Stimulated activated CD8-positive, alpha-beta memory T cell treated with anti-CD3 and anti-CD28 coated beads, Interleukin-15, amount 100 ng/mL, for 4 hours (primary cell): ENCODE measurements at places on chromosomes 7 and 10.

DNA sequence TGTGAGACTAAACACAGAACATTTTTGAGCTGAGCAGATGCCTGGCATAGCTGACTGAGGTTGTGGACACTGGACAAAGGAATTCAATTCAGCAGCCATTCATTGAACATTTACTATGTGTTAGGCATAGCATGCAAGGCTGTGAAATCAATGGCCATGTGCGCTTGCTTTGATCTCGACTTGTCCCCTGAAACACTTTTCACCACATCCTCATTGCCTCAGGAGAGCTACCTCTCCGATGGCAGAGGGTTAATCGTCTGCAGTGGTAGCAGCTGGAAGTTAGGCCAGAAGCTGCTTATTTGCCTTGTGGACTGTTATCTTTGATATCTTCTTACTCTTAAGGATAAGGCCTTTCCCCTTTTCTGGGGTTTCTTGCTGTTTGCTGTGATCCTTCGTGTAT, 297.8 kb downstream of the AUTS2 start:
- no peak for DNase-seq

DNA sequence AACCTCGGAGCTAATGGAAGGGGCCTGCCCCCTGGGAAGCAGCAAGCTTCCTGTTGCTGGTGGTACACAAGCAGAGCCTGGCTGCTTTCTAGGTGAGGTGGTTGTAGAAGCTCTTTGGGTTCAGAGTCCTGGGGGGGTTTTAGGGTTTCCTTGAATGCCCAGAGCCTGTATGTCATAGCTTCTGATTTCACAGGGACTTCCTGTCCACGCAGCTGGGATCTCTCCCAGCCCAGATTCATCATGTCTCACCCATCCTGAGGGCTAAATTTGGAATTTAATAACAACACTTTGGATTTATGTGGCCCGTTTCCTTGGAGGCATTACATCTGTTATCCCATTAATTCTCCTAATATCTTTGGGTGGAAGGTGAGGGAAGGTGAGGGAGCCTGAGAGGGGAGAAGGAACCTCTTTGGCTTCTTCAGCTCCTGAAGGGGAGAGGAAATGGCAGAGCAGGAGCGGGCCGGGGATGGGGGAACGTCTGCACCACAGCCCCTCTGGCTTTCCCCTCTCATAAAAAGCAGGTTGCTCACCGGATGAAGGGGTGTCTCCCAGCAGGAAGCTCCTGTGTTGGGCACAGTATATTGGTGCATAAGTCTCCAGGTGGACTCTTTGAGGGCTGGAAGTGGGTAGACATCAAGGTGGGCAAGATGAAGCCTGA, 19.7 kb downstream of the RPS24 start:
- no peak for DNase-seq

- DNase-seq: no peak
Measured at GRCh38 chr10:70958396-70958795, 70.0 kb upstream of the PCBD1 start.

DNA sequence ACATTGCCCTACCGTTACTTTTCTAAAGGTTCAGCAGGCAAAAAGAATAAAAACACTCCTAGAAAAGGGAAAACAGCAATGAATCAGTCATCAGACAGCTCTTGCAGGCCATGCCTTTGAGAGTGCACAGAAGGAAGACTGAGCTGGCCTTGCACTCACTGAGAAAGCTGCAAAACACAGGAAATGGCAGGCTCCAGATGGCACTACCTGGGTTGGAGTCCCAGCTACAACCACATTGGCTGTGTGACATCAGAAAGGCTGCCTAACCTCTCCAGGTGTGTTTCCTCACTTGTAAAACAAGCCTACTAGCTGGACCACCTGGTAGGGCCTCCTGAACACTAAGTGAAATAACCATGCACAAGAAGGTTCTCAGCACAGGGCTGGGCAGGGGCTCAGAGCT, 113.7 kb downstream of the SFMBT2 start:
- no peak for DNase-seq

DNA sequence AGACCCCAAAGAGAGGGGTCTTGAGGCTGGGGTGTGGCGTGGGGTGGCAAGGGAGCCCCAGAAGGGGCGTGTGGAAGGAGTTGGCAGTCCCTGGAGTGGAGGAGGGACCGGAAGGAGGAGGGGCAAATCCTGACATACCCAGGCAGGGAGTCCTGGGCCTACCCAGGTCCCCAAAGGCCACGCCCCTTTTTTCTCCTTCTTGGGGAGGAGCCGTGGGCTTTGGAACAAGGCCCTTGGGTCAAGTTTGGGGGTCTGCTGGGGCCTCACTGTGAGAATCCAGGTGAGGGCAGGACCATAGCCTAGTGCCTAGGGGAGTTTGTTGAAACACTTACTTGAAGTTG, 1.2 kb upstream of the SMARCD3 start:
- no peak for DNase-seq

GRCh38 chr10:22049635-22050034, 46.1 kb upstream of the DNAJC1 start:
- no peak for DNase-seq

GRCh38 chr7:157964521-157964920, 623.1 kb downstream of the PTPRN2 start:
- DNase-seq: no peak

DNA sequence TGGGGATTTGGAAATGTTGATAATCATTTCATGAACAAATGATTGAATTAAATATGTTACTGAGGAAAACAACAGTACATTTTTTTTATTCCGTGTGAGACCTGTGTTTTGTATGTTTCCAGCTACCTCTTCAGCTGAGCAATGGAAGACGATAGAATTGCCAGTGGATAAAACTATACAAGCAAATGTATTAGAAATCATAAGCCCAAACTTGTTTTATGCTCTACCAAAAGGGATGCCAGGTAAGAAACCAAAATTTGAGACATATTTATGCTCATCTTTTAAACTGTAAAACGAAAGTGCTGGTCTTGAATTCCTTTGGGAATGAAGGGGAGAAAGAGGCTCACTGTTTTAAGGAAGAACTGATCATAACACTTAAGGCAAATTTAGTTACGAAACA, 17.8 kb upstream of the VWA2 start:
- DNase-seq: no peak

GRCh38 chr7:157634401-157635147, 297.8 kb downstream of the DNAJB6 start:
- no peak for DNase-seq

- no peak for DNase-seq
Measured at GRCh38 chr10:31659665-31660064, 269.0 kb downstream of the ARHGAP12 start.

GRCh38 chr7:150992051-150992640, 1.3 kb downstream of the NOS3 start:
- DNase-seq: no peak

DNA sequence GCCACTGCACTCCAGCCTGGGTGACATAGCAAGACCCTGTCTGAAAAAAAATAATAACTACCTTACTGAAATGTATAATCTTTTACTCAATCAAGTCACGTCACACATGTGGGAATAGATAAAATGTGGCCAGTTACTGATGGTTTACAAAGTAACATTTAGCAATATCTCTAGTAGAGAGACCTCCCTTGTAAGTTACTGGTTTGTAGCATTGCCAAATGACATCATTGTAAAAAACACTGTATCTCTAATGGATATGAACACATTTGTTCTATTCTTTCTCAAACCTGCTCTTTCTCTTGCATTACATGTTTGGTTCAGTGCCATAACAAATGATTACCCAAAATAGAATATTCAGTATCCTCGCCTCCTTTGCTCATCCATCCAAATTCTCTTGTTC, 18.8 kb downstream of the TET1 start:
- no peak for DNase-seq

- peak; percentile 41 for DNase-seq
Measured at GRCh38 chr7:151759591-151760042, 117.3 kb downstream of the PRKAG2 start.

- DNase-seq: no peak
Measured at GRCh38 chr7:113408999-113409398, 290.6 kb upstream of the SMIM30 start.

- peak; percentile 33 for DNase-seq
Measured at GRCh38 chr7:154953006-154953684, 49.8 kb downstream of the PAXIP1 start.

- DNase-seq: no peak
Measured at GRCh38 chr10:125455431-125455830, 227.5 kb downstream of the TEX36 start.

DNA sequence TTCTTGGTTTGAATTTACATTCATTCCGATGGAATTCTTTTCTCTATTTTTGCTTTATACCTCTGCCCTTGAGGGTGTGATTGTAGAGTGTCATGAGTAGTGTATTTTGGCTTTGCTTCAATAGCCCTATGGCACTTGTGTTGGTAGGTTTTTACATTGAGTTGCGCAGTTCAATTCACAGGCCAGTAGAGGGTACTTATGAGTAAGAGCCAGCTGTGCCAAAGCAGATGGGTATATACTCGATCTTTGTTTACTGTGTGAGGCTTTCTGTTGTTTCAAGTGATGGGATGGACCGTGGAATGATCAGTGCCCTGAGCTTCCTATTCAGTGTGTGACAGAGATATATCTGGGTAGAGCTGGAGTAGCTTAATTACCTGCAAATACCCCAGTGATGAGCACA, 4.3 kb upstream of the AKR1C3 start:
- DNase-seq: no peak

GRCh38 chr10:86269332-86269731, 97.3 kb downstream of the GRID1 start:
- DNase-seq: no peak

GRCh38 chr10:11042357-11042756, 24.7 kb downstream of the CELF2 start:
- no peak for DNase-seq

GRCh38 chr10:96618653-96619052, 31.8 kb upstream of the TM9SF3 start:
- DNase-seq: no peak

GRCh38 chr10:91418416-91418815, 8.3 kb downstream of the HECTD2 start:
- no peak for DNase-seq

DNA sequence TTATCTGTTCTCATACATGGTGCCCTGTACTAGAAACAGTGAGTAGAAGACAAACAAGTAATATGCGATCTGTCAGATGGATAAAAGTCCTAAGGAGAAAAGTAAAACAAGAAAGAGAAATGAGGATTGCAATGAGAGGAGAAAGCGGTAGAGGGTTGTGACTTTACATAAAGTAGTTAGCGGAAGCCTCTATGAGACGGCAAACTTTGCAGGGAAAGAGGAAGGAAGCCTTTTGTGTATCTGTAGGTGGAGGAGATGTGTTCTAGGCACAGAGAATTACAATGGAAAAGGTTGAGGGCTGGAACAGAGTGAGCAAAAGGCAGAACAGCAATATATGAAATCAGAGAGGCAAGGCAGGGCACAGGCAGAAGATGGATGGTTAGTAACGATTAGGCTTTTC, 150.4 kb upstream of the SEMA3E start:
- no peak for DNase-seq

DNA sequence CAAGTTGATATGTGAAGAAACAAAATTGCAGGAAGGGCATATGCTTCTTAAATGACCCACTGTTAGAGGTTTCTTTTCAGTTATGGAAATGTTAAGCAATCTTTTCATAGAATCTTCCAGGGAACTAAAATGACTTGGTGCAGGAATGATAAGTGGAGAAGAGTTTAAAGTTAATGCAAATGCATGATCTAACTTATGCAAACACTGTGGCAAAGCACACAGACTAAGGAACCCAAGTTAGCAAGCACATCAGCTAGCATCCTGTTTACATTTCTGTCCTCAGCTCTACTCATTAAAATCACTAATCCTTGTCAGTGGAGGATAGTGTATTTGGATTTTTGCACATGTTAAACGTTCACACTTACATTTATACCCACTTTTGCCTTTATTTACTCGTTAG, 9.3 kb downstream of the CLCN1 start:
- DNase-seq: no peak

DNA sequence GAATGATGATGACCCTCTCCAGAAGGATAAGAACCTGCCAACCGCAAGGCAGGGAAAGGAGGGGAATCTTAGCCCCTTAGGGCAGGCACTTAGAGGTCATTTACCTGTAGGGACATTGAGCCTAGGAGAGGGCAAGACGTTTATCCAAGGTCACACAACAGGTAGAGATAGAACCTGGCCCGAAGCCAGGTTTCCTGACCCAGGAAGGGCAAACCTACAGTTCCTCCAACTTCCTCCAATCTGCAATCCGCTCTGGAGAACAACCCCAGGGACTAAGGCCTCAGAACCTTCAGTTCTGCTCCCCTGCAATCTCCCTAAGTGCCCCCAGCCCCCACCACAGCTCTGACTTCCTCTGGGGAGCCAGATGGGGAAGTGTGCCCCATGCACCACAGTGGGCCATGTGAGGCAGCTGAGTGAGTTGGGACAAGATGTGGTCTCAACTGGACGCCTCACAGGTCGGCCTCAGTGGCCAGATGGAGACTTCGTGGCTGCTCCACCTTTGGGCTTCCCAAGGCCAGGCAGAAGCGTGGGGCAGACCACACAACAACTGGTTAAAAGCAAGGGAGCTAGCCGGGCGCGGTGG, 1.4 kb upstream of the PSAP start:
- no peak for DNase-seq

DNA sequence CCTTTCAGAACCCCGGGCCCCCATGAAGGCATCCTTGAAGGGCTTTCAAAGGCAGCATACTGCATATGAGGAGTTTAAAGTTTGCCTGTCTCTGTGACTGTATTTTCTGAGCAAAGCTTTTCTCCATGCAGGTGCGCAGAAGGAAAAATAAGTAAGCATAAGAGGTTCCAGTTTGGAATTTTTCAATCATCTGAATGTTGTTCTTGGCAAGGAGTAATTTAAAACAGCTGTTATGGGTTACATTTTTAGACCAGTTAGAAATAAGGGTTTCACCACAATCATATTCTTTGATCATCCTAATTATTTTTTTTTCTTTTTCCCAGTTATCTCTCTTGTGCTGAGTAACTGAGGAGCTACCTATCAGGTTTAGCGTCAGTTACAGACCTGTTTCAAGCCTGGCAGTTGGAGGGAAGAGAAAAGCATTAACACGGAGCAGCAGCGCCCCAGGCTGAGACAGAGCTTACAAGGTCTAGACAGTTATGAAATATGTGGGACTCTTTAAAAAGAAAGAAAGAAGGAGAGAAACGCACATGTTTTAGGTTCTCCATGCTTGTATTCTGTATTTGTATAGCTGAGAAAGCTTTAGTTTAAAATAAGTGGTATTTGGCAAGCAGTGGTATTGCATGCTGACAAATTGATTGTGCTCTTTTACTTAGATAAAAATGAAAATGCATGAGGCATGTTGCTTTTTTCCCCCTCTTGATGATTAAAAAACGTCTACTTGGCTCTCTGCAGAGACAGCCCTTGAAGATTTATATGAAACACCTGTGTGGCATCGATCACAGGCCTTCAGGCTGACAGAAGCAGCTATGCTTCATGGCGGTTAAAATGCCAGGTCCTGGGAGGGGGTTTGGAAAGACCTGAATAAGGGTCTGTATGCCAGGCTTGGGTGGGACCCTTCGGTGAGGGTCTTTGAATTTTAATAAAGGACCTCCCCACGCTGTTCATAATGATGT, 157.6 kb downstream of the GRK5 start:
- no peak for DNase-seq
